ENCODE measurements at places on chromosomes 4 and X. TPM values are rescaled to one million over a fixed set of nuclear protein-coding genes. Genes with fewer than 3 reads are reported as not detected.

DNA sequence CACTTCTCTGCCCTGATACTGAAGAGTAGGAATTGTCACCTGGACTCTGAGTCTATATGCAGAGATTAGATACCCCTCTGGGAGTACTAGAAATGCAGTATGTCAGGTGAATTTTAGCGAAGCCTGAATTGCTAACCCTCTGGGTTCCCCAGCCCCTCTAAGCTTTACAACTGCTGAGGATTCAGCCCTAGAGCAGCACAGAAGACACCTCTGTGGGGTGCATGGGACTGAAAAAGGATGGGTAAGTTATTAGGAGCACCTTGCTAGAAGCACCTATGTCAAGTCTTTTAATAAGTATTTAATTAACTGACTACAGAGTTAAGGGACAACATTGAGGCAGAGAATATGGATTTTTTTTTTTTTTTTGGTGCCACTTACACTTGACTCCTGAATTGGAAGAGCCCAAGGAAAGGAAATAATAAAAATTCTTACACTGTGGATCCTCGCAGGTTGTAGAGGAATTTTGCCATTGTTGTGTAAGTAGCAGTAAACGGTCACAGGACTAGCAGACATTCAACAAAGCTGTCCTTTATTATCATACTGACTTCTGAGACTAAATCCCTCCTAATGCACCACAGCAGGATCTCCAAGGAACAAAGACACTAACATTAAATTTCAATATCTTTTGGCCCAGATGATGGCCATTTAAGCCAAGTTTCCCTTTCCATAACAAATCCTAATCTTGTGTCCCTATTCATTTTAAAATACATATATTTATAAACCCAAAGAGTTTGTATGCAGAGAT, 253.2 kb downstream of the ANKRD50 start:
- no peak overlapping the region for H3K4me3 ChIP-seq
- no peaks in the 10 kb centered on the region for H3K4me1 ChIP-seq
- H3K36me3 ChIP-seq, result no peaks in the 10 kb centered on the region
- no peak overlapping the region for H3K27ac ChIP-seq

- no peak overlapping the region for H3K27ac ChIP-seq
- no peaks in the 10 kb centered on the region for H3K27me3 ChIP-seq
- no peak for DNase-seq
- H3K4me3 ChIP-seq, result no peak overlapping the region
Measured at GRCh38 chr4:169723207-169723965, 34.4 kb downstream of the HPF1 start.

DNA sequence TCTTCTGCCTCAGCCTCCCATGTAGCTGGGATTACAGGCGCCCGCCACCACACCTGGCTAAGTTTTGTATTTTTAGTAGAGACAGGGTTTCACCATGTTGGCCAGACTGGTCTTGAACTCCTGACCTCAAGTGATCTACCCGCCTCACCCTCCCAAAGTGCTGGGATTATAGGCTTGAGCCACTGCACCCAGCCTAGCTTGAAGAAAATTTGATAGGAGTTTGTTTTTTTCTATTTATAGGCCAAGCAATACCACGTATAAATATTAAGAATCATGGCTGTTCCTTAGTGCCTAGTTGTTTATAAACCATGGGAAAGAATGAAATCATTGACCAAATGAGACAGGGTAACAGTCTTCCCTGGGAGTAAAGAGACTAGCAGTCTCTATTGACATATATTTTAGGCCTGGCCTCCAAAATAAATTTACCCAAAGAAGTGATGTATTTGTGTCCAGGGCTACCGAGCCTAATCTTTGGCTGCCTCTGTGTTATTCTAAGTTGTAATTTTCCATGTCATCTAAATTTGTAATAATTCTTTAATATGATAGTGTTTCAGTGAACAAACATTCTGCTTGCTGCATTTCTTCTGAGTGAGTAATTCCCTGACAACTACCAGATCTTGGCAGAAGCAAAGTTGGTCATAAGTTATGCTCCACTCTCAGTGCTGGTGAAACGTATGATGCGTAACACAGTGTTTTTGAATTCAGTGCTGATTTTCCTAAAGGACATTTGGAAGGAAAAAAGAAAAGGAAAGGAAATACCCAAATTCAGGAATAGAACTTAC, 10.3 kb downstream of the PKD2 start:
- no peaks in the 10 kb centered on the region for H3K27me3 ChIP-seq
- no peak for DNase-seq
- H3K36me3 ChIP-seq, result peaks cover 39% of the 10 kb centered on the region

The HSFX3 gene
- total RNA-seq, result not detected

DNA sequence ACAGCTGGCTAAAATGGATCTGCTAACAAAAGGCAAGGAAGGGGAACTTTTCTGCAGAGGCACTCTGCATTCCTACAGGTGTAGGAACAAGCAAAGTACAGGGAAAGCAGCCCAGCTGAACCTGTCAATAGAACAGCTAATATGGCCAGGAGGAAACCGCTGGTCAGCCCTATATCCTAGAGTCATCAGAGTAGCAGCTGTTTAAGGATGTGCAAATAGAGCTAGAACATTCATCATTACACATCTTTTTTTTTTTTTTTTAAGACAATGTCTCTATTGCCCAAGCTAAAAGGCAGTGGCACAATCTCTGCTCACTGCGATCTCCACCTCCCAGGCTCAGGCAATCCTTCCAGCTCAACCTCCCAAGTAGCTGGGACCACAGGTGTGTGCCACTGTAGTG, 163.0 kb downstream of the BTC start:
- H3K36me3 ChIP-seq, result no peaks in the 10 kb centered on the region
- no peaks in the 10 kb centered on the region for H3K27me3 ChIP-seq
- DNase-seq, result peak; percentile 42
- H3K27ac ChIP-seq, result no peak overlapping the region

The PPP2R2C gene
- not detected for total RNA-seq

The GRID2 gene
- 0.48 TPM for total RNA-seq

DNA sequence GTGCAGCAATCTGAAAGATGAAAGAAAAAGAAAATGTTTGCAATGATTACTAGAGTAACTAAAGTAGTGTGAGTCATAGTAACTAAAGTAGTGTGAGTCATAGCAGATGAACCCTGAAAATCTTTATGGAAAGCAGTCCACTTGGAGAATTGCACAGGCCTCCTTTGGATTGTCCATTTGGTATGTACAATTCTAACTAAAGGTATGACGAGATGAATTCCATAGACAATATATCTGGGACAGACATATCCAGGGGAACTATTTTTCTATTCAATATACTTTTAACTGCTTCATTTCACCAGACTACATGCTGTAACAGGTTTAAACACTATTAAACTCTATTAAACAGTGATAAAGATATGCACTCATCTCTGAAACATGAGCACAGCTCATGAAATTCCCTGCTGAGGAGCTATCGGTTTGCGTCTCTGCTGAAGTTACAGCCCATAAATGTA, 798.7 kb downstream of the PCDH7 start:
- no peak overlapping the region for H3K4me3 ChIP-seq
- no peaks in the 10 kb centered on the region for H3K4me1 ChIP-seq
- H3K27me3 ChIP-seq, result no peaks in the 10 kb centered on the region
- no peak for DNase-seq

DNA sequence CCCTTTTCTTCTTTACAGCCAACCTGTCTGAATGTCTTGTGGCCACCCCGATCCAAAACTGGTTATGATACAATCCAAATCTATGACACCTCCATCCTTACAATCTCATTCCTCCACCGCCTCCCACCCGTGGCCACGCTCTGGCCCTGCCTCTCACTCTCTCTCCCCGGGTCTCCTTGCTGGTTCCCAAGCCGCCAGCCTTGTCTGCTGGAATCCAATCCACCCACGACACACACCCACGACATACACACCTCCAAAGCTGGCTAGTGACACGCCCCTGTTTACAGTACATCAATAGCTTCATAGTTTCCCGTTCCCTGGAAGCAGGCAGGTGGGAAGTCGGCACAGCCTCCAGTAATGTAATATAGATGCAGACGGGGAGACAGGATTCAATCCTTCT, 99.0 kb downstream of the WFS1 start:
- no peak overlapping the region for H3K27ac ChIP-seq
- H3K27me3 ChIP-seq, result peaks cover 60% of the 10 kb centered on the region
- no peak for DNase-seq
- no peaks in the 10 kb centered on the region for H3K36me3 ChIP-seq
- H3K4me3 ChIP-seq, result no peak overlapping the region

All from SJCRH30 (cell line).